Ascending aorta (tissue), 2 donors: ENCODE measurements at places on chromosomes 11 and 22. TPM values are rescaled to one million over a fixed set of nuclear protein-coding genes. Genes with fewer than 3 reads are reported as not detected.

- no peak overlapping the region for H3K27ac ChIP-seq
- H3K36me3 ChIP-seq, result no peaks in the 10 kb centered on the region
- DNase-seq, result no peak
- no peak overlapping the region for H3K4me3 ChIP-seq
- H3K4me1 ChIP-seq, result no peaks in the 10 kb centered on the region
Measured at GRCh38 chr11:114683007-114683406, 4.7 kb downstream of the NXPE2 start.

- H3K36me3 ChIP-seq, result peaks cover 22% of the 10 kb centered on the region
- H3K27me3 ChIP-seq, result no peaks in the 10 kb centered on the region
- DNase-seq, result no peak
Measured at GRCh38 chr11:1889941-1890855, 1.5 kb downstream of the PRR33 start.

DNA sequence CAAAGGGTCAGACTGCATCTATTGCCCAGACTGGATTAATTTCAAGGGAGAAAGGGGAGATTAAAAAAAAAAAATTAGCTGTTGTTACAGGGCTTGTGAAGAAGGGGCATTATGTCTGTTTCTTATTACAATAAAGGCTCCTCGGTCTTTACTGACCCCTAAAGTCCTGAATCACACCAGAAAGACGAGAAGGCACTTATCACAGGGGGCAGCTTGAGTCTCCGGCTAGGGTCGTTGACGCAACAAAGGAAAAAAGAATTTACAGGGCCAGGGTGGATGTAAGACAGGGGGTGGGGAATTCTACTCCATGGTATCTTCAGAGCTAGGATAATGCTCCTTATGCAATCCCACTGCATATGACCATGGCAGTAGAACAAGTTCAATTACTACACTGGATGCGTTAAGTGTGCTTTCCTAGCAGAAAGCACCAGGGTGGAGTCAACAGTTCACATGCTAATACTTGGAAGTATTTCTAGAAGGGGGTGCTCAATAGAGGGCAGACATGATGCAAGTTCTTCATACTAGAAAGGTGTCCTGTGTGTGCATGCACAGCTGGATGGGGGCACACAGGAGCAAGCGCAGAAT is 16.5 kb downstream of the DDX17 start:
- peaks cover 5% of the 10 kb centered on the region for H3K4me1 ChIP-seq
- no peaks in the 10 kb centered on the region for H3K27me3 ChIP-seq
- no peak overlapping the region for H3K4me3 ChIP-seq
- peaks cover 93% of the 10 kb centered on the region for H3K36me3 ChIP-seq
- peak overlapping the region; percentile 66 for H3K27ac ChIP-seq

DNA sequence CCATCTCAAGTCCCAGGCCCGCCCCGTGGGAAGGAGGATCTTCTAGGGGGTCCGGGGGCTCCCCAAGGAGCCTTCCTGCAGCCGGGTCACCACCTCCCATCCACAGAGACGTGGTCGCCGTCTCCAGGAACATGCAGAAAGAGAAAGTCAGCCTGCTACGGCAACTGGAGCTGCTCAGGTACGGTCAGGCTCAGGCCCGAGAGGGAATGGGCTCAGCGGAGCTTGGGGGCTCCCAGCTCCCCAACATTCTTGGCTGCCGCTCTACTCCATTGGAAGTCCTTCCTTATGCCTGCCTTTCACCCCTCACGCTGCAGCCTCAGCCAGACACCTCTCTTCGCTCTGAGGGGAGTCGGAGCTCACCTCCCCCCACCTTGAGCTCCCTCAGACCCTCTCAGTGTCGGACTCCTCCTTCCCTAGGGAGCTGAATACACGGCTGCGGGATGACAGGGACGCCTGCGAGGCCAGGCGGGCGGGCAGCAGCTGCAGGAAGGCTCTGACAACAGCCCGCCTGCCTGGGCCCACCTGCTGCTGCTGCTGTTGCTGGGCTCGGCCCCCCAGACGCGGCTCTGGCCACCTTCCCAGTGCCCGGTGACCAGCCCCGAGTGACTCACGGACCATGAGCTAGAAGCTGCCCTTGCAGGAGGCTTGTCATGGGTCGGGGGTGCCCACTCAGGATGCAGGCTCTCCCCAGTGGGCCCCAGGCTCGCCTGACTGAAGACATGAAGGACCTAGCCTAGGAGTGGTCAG is 1.5 kb upstream of the CD151 start:
- no peaks in the 10 kb centered on the region for H3K27me3 ChIP-seq
- no peak overlapping the region for H3K4me3 ChIP-seq
- H3K36me3 ChIP-seq, result peaks cover 4% of the 10 kb centered on the region
- H3K4me1 ChIP-seq, result peaks cover 64% of the 10 kb centered on the region

DNA sequence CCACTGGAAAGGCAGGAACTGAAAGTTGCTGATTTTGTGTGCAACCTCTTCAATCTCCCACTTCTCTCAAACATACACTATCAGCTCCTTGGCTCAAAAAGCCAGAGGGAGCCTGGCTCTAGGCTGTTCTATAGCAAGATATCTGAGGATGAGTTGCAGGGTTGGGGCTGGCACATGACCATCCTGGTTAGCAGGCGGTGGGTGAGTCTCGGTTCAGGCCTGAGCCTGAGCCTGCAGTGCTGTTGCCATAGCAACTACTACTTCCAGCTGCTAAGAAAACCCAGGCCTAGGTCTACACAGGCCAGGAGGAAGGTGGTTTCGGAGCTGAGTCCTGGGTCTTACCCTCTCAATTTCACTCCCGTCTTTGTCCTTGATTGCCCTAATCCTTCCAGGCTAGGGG is 39.0 kb downstream of the CWC15 start:
- H3K27ac ChIP-seq, result no peak overlapping the region
- no peak overlapping the region for H3K4me3 ChIP-seq
- DNase-seq, result no peak
- H3K27me3 ChIP-seq, result no peaks in the 10 kb centered on the region

DNA sequence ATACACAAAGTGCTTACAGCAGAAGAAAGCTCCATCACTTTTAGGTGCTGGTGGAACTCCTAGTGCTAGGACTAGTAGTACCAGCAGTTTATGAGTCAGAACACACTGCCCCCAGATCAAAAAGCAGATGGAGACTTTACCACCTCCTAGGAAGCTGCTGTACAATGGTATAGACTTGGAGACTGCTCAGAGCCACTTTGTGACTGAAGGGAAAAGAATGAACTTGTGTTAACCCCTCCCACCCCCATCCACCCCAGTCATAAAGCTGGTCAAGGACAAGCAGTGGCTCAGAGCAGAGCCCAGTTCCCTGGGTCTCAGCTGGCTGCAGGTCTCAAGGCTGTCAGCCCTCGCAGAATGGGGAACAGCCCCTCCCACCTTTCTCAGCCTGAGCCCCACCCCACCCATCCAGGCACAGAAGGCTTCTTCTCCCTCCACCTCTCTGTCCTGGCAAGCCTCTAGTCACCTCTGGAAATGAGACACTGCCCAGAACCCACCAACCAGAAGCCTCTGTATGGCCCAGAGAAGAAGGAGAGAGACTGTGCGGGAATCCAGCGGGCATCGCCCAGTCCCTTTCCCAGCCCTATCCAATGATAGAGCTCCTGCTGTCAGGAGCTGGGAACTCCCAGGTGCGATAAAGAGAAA is 23.8 kb downstream of the PACSIN2 start:
- peak overlapping the region; percentile 14 for H3K4me3 ChIP-seq
- no peaks in the 10 kb centered on the region for H3K36me3 ChIP-seq
- peak overlapping the region; percentile 93 for H3K27ac ChIP-seq

DNA sequence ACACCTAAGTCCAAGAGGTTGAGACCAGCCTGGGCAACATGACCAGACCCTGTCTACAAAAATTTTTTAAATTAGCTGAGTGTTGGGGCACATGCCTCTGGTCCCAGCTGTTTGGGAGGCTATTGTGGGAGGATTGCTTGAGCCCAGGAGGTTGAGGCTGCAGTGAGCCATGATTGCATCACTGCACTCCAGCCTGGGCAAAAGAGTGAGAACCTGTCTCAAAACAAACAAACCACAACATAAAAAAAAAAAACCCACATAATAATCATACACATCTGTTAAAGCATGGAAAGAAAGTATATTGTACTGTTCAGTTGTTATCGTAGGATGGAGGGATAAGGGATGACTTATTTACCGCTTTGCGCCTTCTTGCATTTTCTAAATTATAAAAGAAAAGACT is 35.9 kb upstream of the GRK2 start:
- no peak overlapping the region for H3K27ac ChIP-seq
- DNase-seq, result no peak
- no peaks in the 10 kb centered on the region for H3K27me3 ChIP-seq
- H3K4me3 ChIP-seq, result no peak overlapping the region

GRCh38 chr22:24564376-24565058 is 8.7 kb downstream of the SNRPD3 start:
- H3K4me1 ChIP-seq, result no peaks in the 10 kb centered on the region
- H3K27ac ChIP-seq, result no peak overlapping the region
- DNase-seq, result no peak
- H3K36me3 ChIP-seq, result peaks cover 29% of the 10 kb centered on the region

- H3K27ac ChIP-seq, result no peak overlapping the region
- no peak for DNase-seq
- no peak overlapping the region for H3K4me3 ChIP-seq
- H3K4me1 ChIP-seq, result no peaks in the 10 kb centered on the region
- no peaks in the 10 kb centered on the region for H3K27me3 ChIP-seq
Measured at GRCh38 chr22:19065298-19065859, 56.8 kb downstream of the DGCR2 start.

DNA sequence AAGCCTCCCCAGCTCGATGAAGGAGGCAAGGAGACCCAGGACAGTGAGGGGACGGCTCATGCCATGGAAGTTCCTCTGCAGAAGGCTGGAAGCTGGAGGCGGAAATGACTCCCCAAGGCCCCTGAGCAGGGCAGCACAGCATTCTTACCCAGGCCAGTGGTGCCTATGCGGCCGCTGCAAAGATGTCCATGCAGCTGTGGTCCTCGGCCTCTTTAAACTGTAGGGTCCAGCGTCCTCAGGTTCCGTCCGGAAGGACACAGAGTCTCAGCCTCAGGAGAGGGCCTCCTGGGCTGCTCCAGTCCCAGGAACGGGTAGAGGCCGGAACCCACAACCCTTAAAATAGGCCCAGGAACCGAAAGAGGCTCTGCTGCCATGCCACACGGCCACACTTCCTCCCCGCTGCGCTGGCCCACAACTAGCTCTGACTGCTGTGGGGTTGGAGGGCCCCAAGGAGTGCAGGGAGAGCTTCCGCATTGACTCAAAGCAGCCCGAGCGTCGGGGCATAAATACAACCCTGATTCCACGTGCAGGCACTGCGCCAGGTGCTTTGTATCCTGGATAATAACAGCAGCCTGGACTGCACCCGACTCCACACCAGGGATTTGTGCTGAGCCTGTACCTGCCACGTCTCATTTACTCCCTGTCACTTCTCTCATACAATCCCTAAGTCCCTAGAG is 5.5 kb downstream of the KIAA0930 start:
- DNase-seq, result no peak
- peaks cover 7% of the 10 kb centered on the region for H3K4me1 ChIP-seq

DNA sequence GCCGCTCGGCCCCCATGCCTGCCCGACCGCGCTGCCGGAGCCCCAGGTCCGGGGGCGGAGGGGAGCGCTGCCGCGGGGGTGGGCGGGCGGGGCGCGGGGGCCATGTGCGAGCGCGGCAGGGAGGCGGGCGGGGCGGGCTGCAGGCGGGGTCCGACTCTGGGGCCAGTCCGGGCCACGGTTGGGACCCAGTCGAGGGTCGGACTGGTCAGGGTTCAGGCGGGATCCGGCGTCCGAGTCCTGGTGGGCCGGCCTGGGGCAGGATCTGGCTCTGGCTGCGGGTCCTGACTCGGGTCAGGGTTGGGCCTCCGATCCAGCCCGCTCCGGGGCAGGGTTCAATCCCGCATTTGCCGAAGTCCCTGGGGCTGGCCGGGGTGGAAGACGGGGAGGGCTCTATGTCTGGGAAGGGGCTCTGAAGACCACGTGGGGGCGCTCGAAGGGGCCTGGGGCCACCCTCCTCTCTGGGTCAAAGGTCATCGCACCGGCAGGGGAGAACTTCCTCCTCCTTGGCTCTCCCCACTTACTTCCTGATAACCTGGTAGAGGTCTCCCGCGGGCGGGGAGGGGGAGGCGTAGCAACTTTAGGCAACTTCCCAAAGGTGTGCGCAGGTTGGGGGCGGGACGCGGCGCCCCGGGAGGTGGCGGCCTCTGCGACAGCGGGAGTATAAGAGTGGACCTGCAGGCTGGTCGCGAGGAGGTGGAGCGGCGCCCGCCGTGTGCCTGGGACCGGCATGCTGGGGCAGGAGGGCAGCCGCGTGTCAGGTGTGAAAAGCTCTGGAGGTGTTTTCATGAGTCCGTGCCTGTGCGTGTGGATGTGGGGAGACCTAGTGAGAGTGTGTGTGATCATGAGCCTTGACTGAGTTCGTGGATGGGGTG is 603 bp downstream of the ESRRA start:
- H3K27me3 ChIP-seq, result no peaks in the 10 kb centered on the region
- H3K27ac ChIP-seq, result peak overlapping the region; percentile 4
- H3K36me3 ChIP-seq, result no peaks in the 10 kb centered on the region
- no peak for DNase-seq
- peaks cover 8% of the 10 kb centered on the region for H3K4me1 ChIP-seq

DNA sequence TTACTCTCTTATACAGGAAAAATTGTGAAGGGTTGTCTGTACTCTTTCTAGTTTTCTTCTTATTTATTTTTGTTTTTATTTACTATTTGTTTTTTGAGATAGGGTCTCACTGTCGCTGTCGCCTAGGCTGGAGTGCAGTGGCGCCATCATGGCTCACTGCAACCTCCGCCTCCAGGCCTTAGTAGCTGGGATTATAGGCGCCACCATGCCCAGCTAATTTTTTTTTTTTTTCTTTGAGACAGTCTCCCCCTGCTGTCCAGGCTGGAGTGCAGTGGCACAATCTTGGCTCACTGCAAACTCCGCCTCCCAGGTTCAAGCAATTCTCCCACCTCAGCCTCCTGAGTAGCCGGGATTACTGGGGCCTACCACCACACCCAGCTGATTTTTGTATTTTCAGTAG is 18.4 kb downstream of the CUL5 start:
- H3K4me1 ChIP-seq, result no peaks in the 10 kb centered on the region
- DNase-seq, result no peak
- H3K4me3 ChIP-seq, result no peak overlapping the region
- H3K27me3 ChIP-seq, result no peaks in the 10 kb centered on the region
- no peaks in the 10 kb centered on the region for H3K36me3 ChIP-seq
- no peak overlapping the region for H3K27ac ChIP-seq

- peaks cover 11% of the 10 kb centered on the region for H3K4me1 ChIP-seq
- peaks cover 7% of the 10 kb centered on the region for H3K36me3 ChIP-seq
- H3K27me3 ChIP-seq, result no peaks in the 10 kb centered on the region
Measured at GRCh38 chr11:66188580-66188979, 79.9 kb upstream of the RAB1B start.

- DNase-seq, result no peak
- peaks cover 33% of the 10 kb centered on the region for H3K36me3 ChIP-seq
- H3K4me3 ChIP-seq, result no peak overlapping the region
- H3K4me1 ChIP-seq, result no peaks in the 10 kb centered on the region
- no peak overlapping the region for H3K27ac ChIP-seq
Measured at GRCh38 chr11:60852982-60853950, 2.5 kb downstream of the PTGDR2 start.

Gene SLC6A5
- not detected for total RNA-seq

Gene NOL12
- 4.0 TPM for total RNA-seq

Gene TRIM51
- not detected for total RNA-seq

Gene MTCH2
- total RNA-seq, result 55.9 TPM

Gene TMEM151A
- 3.6 TPM for total RNA-seq

Gene ARVCF
- total RNA-seq, result 252 TPM

Gene TENM4
- total RNA-seq, result 11.9 TPM

Gene HORMAD2
- not detected for total RNA-seq

Gene NPAT
- 2.0 TPM for total RNA-seq

Gene MS4A15
- not detected for total RNA-seq

Gene SPI1
- 98.2 TPM for total RNA-seq

Gene SYCE3
- total RNA-seq, result not detected

Gene OR52I2
- not detected for total RNA-seq
